ENCODE measurements at places on chromosomes 4 and X. TPM values are rescaled to one million over a fixed set of nuclear protein-coding genes. Genes with fewer than 3 reads are reported as not detected.

Gene LAMP2
- 123 TPM for total RNA-seq

Gene REELD1
- not detected for total RNA-seq

Gene NLGN4X
- 0.55 TPM for total RNA-seq

Gene USP17L24
- total RNA-seq, result not detected

Gene BEND2
- total RNA-seq, result not detected

Gene HSFX3
- not detected for total RNA-seq

Gene RHOXF2B
- total RNA-seq, result under 0.01 TPM

Gene UGT8
- not detected for total RNA-seq

Gene NUDT10
- total RNA-seq, result 1.6 TPM

Gene LETM1
- 88.7 TPM for total RNA-seq

Gene EREG
- 8.4 TPM for total RNA-seq

Gene F8A2
- not detected for total RNA-seq
